ENCODE measurements at places on chromosomes 1 and 21.

GRCh38 chr1:183898001-183898396 lies 93.1 kb downstream of the RGL1 start:
- no peak for DNase-seq

- no peak for DNase-seq
Measured at GRCh38 chr21:41817877-41818855, 51.3 kb upstream of the RIPK4 start.

DNA sequence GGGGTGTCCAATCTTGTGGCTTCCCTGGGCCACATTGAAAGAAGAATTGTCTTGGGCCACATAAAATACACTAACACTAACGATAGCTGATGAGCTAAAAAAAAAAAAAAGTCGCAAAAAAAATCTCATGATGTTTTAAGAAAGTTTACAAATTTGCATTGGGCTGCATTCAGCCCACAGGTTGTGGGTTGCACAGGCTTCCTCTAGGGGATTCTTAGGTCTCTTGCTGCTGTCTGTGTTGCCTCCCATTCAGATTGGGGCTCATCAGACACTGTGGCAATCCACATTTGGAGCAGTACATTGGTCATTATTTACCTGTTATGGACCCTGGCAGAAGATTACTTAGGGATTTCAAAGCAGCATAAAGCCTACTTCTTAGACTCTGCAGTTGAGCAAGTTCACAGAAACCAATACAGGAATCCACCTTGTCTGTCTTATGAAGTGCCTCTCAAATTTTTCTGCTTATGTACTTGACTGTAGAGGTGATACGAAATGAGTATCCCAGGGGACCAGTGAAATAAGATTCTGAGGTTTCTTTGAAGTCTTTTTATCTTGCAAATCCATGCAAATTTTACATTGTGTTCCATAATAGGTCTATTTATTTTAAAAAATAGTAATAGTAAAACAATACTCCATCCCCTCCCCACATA lies 205.5 kb downstream of the RPS6KC1 start:
- no peak for DNase-seq

DNA sequence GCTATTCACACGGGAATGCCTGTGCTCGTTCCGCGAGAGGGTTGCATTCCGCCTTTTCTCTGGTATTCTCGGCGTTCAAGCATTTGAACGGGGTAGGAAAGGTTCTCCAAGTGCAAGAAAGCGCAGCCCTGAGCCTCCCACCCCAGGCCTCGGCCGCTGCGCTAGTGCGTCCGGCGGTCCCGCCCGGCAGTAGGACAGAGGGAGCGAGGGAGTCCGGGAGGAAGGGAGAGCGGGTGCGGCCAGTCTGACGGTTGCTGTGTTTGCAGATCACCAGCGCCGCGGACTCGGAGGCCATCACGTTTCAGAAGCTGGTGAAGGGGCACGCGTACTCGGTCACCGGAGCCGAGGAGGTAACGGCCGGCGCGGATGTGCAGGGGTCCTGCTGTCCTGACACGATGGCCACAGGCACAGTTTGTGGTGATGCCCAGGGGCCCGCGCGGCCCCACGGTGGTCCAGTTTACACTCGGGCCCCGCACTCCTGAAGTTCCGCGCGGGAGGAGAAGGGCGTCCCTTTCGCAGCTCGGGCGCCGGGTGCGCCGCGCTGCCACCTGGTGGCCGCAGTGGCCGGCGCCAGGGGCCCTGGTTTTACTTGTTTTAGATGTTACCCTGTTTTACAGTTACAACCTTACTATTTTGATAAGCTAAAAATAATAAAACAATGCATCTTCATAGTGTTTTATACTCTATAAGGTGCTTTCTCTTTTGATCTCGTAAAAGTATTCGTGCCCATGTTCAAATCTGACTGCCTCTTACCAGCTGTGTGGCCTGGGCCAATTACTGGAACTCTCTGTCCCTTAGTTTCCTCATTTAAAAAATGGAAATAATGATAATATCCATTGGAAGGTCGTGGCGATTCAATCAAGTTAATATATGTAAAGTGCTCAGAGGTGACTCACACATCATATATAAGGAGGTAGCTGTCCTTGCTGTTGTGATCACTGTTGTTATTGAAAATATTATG lies 36.7 kb downstream of the CAPN2 start:
- DNase-seq, result peak; percentile 44

DNA sequence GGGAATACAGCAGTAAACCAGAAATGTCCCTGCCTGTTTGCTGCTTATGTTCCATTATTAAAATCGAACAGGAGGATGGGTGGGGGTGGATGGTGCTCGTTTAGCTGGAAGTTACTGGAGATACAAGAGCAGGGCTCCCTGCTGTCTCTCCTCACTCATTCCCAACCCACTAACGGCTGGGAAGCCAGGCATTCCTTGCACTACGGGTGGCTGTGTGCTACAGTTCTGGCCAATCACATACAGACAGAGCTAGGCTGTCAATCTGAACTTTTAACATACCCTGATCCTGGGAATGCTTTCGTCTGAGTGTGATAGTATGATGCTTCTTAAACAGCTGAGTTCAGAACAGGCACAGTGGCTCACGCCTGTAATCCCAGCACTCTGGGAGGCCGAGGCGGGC lies 7.0 kb downstream of the SIPA1L2 start:
- no peak for DNase-seq
